ENCODE measurements at places on chromosomes 1 and 21. TPM values are rescaled to one million over a fixed set of nuclear protein-coding genes. Genes with fewer than 3 reads are reported as not detected.

Gene SELL
- 0.56 TPM for total RNA-seq

Gene NEK2
- total RNA-seq = 18.2 TPM

Gene CYP4X1
- total RNA-seq = 1.7 TPM

Gene IQCC
- 1.3 TPM for total RNA-seq

Gene TTC13
- total RNA-seq = 19.4 TPM

Gene DISP1
- 1.5 TPM for total RNA-seq

All from endothelial cell of coronary artery (primary cell).